Sciatic nerve (tissue), 2 donors: ENCODE measurements at places on chromosomes 5 and 9.

GRCh38 chr5:180389252-180390101 is 36.3 kb upstream of the GFPT2 start:
- DNase-seq: peak; percentile 54

- DNase-seq: no peak
These were observed 10.2 kb upstream of the ST8SIA4 start for GRCh38 chr5:100913298-100913697.

- no peak for DNase-seq
These were observed 576.1 kb downstream of the SLCO4C1 start for GRCh38 chr5:101720033-101720432.

- no peak for DNase-seq
These were observed 48.8 kb upstream of the GOLPH3 start for GRCh38 chr5:32222723-32223470.

GRCh38 chr9:133704711-133705181 is 33.4 kb downstream of the SARDH start:
- peak; percentile 56 for DNase-seq
